ENCODE measurements at places on chromosomes 7 and 10.

GRCh38 chr7:28128608-28129007 lies 52.0 kb downstream of the JAZF1 start:
- no peaks in the 10 kb centered on the region for H3K36me3 ChIP-seq
- H3K27ac ChIP-seq: peak overlapping the region; percentile 5
- DNase-seq: peak; percentile 28
- H3K4me3 ChIP-seq: peak overlapping the region; percentile 22
- no peaks in the 10 kb centered on the region for H3K27me3 ChIP-seq
- H3K4me1 ChIP-seq: peaks cover 52% of the 10 kb centered on the region

DNA sequence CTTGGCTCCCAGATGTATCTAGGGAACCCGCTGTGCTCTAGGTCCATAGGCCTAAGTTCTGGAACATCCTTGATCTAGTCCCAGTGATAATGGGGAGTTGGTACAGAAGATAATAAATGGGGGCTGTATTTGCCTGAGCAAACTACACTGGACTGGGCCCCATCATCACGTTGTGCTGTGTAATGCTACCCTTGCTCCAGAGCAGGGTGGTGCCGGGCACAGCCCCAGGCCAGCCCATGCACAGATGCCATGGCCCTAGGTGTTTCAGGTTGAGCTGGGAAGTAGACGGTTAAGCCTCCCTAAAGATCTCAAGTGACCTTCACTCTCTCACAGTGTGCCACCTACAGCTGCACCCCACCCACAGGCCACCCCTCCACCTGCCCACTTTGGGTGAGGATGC lies 53.2 kb downstream of the STRA8 start:
- no peak overlapping the region for H3K4me3 ChIP-seq
- H3K27ac ChIP-seq: no peak overlapping the region
- DNase-seq: no peak

DNA sequence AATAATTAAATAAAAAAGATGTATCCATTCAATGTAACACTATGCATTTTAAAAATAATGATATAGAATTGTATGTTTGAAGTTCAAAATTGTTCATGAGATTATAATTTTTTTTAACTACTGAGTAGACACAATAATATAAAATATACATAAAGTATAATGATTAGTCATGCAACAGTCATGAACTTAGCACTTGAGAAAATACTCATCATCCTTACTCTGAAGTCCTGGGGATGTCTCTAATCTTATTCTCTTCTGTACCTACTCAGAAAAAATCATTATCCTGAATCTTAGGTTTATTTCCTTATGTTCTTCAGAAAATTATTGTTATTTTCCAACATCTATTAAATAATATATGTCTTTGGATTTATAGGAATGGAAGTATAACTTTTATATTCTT lies 26.4 kb upstream of the IKZF1 start:
- H3K27ac ChIP-seq: no peak overlapping the region
- H3K36me3 ChIP-seq: no peaks in the 10 kb centered on the region
- no peak for DNase-seq

DNA sequence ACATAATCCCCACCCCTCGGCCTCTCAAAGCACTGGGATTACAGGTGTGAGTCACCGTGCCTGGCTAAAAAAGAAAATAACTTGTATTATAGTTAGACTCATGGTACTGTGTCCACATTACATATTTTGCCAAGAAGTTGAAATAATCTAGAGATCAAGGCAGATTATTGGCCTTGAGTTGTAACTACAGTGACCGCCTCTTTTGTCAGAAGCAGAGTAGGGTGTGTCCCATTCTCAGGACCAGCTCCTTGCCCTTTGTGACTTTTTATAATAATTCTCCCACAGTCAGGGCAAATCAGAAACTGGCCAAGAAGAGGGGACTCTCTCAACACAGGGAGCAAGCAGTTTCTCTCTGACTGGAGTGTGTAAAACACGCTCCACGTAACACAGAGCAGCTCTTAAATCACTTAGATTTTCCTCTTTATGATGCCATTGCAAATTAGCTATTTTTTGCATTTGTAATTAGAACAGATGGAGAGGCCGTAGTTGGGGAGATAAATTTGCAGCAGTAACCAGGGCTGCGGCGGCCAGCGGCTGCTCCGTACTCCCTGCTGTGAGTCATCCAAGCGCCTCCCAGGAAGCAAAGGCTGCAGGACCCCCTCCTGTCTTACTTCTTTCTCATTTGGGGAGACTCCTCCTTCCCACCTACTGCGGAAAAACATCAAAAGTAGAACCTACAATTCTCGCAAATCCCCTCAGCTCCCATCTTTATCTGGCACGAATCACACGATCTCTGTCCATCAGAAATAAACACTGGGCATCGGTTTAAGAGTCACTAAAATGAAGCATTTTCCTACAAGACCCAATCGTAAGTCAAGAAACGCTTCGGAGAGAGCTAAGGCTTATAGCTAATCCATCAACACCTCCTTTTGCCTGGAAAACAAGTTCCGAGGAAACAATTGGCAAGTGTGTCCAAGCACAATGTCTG lies 32.1 kb upstream of the MSRB2 start:
- H3K4me1 ChIP-seq: no peaks in the 10 kb centered on the region
- no peaks in the 10 kb centered on the region for H3K36me3 ChIP-seq
- no peak overlapping the region for H3K4me3 ChIP-seq
- no peak for DNase-seq
- no peak overlapping the region for H3K27ac ChIP-seq
- H3K27me3 ChIP-seq: peaks cover 6% of the 10 kb centered on the region

- H3K27ac ChIP-seq: no peak overlapping the region
- H3K27me3 ChIP-seq: peaks cover 2% of the 10 kb centered on the region
- H3K4me1 ChIP-seq: no peaks in the 10 kb centered on the region
- no peak overlapping the region for H3K4me3 ChIP-seq
- DNase-seq: no peak
- H3K36me3 ChIP-seq: no peaks in the 10 kb centered on the region
Measured at GRCh38 chr10:93475871-93476270, 6.3 kb downstream of the MYOF start.

DNA sequence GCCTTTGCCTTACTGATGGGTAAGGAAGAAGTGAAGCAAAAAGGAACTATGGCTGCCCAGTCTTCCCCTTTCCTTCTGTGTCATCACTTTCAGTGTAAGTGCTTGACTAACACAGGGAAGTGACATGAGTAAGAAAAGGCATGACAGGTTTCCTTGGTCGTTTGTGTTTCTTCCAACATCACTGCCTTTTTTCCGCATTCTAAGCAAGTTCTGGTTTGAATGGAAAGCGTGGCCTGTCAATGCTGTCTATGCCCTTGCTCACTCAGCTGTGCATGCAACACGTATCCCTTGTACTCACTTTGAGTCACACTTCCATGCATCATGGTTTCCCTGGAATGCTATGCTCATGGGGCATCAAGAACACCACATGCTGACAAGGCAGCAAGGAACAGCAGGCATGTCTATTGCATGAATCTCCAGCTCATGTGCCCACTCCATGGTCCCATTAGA lies 111.8 kb downstream of the OAT start:
- no peaks in the 10 kb centered on the region for H3K27me3 ChIP-seq
- H3K27ac ChIP-seq: no peak overlapping the region
- no peaks in the 10 kb centered on the region for H3K4me1 ChIP-seq
- H3K36me3 ChIP-seq: no peaks in the 10 kb centered on the region
- no peak for DNase-seq
- no peak overlapping the region for H3K4me3 ChIP-seq

DNA sequence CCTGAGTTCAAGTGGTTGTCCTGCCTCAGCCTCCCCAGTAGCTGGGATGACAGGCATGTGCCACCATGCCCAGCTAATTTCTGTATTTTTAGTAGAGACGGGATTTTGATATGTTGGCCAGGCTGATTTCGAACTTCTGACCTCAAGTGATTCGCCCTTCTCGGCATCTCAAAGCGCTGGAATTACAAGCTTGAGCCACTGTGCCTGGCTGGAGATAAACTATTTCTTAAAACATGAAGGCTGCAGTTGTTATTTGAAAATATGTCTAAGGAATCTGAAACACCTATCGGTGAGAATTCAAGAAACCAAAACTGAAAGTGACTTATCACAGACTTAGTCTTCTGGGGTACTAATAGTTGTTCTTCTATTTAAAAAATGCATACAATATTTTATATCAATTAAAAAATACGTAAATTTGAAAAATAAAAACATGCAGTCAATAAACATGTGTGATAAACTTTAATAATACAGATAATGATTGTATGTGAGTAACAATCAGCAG lies 176.9 kb upstream of the PRSS58 start:
- peaks cover 14% of the 10 kb centered on the region for H3K4me1 ChIP-seq
- peak overlapping the region; percentile 33 for H3K27ac ChIP-seq
- DNase-seq: peak; percentile 12
- peak overlapping the region; percentile 54 for H3K4me3 ChIP-seq
- no peaks in the 10 kb centered on the region for H3K27me3 ChIP-seq
- no peaks in the 10 kb centered on the region for H3K36me3 ChIP-seq

DNA sequence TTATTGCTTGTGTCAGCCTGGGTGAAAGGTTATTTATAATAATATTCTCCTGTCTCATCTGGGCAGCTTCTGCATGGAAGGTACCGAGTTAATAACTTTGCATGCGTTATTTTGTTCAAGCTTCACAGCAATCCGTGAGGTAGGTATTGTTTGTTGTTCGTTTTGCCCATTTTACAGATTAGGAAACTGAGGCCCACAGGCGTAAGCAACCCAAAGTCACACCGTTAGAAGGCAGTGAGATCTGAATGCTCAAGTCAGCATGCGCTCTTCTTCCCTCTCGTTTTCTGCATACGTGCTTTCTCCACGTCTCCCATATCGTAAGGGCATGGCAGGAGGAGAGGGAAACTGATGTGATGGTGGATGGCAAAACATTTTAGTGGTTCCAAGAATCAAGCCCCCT lies 34.1 kb downstream of the LHPP start:
- H3K27ac ChIP-seq: no peak overlapping the region
- H3K4me1 ChIP-seq: no peaks in the 10 kb centered on the region

DNA sequence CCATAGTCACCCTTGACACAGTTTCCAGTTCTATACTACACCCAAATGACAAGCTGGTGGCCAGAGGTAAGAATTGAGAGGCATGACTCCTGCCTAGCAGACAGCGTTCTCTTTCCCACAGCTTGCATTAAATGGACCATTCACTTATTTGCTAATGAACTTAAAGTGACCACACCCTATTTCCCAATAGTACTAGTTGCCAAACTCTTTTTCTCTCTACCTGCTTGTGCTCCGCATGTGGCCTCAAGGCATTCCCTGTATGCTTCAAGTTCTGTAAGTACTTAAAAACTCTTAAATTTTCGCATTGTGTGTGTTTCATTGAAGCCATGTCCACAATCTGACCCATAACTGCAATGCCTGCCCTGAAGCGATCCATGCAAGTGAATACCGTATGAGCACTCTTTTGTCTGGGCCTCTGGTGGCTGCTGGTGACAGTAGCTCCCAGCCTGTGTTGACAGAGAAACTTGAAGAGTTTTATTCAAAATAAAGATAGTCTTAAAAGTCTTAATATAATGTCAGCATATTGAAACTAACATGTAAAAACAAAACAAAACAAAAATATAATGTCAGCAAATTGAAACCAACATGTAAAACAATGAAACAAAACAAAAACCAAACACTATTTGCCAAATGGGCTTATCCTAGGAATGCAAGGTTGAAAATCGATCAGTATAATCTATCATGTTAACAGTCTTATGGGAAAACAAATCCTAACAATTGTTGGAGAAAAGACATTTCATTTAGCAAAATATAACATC lies 73.6 kb downstream of the CCSER2 start:
- no peak for DNase-seq
- peaks cover 4% of the 10 kb centered on the region for H3K36me3 ChIP-seq
- no peaks in the 10 kb centered on the region for H3K27me3 ChIP-seq
- H3K4me1 ChIP-seq: no peaks in the 10 kb centered on the region
- H3K27ac ChIP-seq: no peak overlapping the region

- H3K36me3 ChIP-seq: no peaks in the 10 kb centered on the region
- no peak overlapping the region for H3K4me3 ChIP-seq
- no peaks in the 10 kb centered on the region for H3K4me1 ChIP-seq
- DNase-seq: no peak
- H3K27me3 ChIP-seq: no peaks in the 10 kb centered on the region
Measured at GRCh38 chr10:36441557-36441956, 683.8 kb upstream of the ANKRD30A start.

DNA sequence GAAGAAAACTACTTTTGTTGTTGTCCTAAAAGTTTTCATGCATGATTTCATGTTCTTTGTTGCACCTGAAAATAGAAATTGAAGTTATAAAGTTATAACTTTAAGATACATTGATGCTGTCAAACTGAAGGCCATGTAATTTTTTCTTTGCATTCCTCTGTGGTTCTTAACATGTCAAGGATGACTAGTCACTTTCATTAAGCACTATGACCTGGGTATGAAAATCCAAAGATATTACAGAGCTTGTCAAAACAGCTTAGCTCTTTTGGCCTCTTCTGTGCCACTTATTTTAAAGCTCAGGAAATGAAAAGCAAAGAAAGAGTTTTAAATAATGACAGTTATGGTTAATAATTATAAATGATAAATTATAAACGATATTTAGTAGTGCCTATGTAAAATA lies 241.6 kb upstream of the CACNA2D1 start:
- H3K27me3 ChIP-seq: no peaks in the 10 kb centered on the region
- DNase-seq: no peak
- no peak overlapping the region for H3K4me3 ChIP-seq
- no peak overlapping the region for H3K27ac ChIP-seq

DNA sequence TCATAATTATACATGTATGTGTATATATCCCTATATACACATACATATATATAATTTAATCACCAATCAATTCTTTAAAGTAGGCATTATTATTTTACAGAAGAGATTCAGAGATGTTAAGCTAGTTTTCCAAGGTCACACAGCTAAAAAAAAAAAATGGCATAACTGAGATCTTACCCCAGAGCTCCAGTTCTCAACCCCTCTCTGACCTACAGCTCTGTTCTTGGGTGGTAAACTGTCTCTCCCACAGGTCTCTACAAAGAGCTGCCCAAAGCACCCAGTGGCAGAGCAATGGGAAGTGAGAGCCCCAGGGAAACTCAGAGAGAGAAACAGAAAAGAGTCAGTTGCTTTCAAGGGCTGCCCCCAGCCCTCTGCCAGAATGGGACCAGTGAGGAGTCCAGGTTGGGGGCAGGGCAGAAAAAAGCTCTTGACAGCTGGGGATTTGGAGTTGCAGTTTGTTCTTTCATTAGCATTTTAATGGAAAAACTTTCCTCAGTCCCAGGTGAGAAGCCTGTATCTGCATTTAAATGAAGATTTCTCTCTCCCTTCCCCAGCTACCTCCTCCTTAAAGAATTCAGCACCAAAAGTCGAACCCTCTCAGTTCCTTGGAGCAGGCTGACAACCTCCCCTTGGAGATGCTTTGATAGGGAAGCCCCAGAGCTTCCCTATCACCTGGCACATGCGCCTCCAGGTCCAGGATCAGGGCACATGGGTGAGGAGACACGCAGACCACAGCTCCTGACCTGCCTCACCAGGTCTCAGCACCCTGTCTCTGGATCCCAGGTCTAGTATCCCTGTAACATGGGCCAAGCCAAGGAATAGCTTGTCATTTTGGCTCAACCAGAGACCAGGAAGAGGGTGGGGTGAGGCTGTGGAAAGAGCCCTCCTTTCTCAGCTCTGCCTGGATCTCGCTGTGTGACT lies 388.1 kb downstream of the PLXNA4 start:
- no peak overlapping the region for H3K27ac ChIP-seq
- no peaks in the 10 kb centered on the region for H3K4me1 ChIP-seq
- no peak overlapping the region for H3K4me3 ChIP-seq
- DNase-seq: no peak
- no peaks in the 10 kb centered on the region for H3K27me3 ChIP-seq
